Adipose tissue (tissue), 3 donors: ENCODE measurements at places on chromosomes 12 and 14. TPM values are rescaled to one million over a fixed set of nuclear protein-coding genes. Genes with fewer than 3 reads are reported as not detected.

The KLRG1 gene
- 9.2 TPM for polyA plus RNA-seq

The RDH12 gene
- polyA plus RNA-seq: 1.2 TPM

The DTX1 gene
- polyA plus RNA-seq: 109 TPM

The GUCY2C gene
- not detected for polyA plus RNA-seq

The PLEKHG7 gene
- not detected for polyA plus RNA-seq

The PPFIA2 gene
- polyA plus RNA-seq: 0.27 TPM

The TMEM229B gene
- polyA plus RNA-seq: 2.2 TPM

The CCND2 gene
- polyA plus RNA-seq: 37.6 TPM

The NOXRED1 gene
- polyA plus RNA-seq: 0.10 TPM

The TSPAN9 gene
- 10.5 TPM for polyA plus RNA-seq

The ZNF26 gene
- 2.3 TPM for polyA plus RNA-seq

The GPRC5D gene
- not detected for polyA plus RNA-seq

The OR4M1 gene
- polyA plus RNA-seq: not detected

The SMOC1 gene
- 6.7 TPM for polyA plus RNA-seq

The TM9SF1 gene
- polyA plus RNA-seq: 37.7 TPM

The TAS2R42 gene
- not detected for polyA plus RNA-seq

The CACNA2D4 gene
- 5.8 TPM for polyA plus RNA-seq

The EXOC3L4 gene
- 4.5 TPM for polyA plus RNA-seq

The VRTN gene
- polyA plus RNA-seq: not detected

The KCNA5 gene
- 1.0 TPM for polyA plus RNA-seq

The LALBA gene
- not detected for polyA plus RNA-seq

The GSC gene
- 3.6 TPM for polyA plus RNA-seq

The SLC7A7 gene
- polyA plus RNA-seq: 12.1 TPM

The MYF5 gene
- not detected for polyA plus RNA-seq

The HOXC13 gene
- polyA plus RNA-seq: 0.45 TPM

The SERPINA12 gene
- polyA plus RNA-seq: not detected

The DNAJC22 gene
- 0.62 TPM for polyA plus RNA-seq

The MAP1LC3B2 gene
- 0.44 TPM for polyA plus RNA-seq

The BCL11B gene
- 0.11 TPM for polyA plus RNA-seq

The CCDC177 gene
- polyA plus RNA-seq: 0.07 TPM

The GPR68 gene
- polyA plus RNA-seq: 1.1 TPM

The FGF23 gene
- polyA plus RNA-seq: not detected

The VPS29 gene
- polyA plus RNA-seq: 163 TPM

The APOF gene
- polyA plus RNA-seq: not detected

The KCNK10 gene
- polyA plus RNA-seq: 0.48 TPM

The MOAP1 gene
- 20.8 TPM for polyA plus RNA-seq

The AMDHD1 gene
- polyA plus RNA-seq: 1.2 TPM

The IL31 gene
- not detected for polyA plus RNA-seq

The DCN gene
- polyA plus RNA-seq: 109 TPM

The EMP1 gene
- polyA plus RNA-seq: 782 TPM
